Cortex of kidney (tissue), 1 donor: ENCODE measurements at places on chromosomes 4 and X.

DNA sequence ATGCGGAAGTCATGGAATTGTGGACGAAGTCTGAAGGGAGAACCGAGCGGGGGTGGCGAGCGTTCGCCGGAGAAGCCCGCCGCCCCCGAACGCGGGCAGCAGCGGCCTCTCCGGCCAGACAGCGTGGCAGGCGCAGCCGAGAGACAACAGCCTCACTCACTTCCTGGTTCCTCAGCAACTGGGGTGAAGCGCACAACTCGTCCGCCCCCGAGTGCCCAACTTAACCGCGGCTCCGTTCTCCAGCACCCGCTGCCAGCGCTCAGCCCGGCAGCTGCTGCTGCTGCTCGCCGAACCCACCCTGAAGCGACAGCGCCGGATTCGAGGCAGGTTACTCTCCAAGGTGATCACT, 68.0 kb downstream of the NOCT start:
- no peak for DNase-seq

- DNase-seq, result no peak
These were observed 200.3 kb upstream of the TENM3 start for GRCh38 chr4:182042945-182043344.

DNA sequence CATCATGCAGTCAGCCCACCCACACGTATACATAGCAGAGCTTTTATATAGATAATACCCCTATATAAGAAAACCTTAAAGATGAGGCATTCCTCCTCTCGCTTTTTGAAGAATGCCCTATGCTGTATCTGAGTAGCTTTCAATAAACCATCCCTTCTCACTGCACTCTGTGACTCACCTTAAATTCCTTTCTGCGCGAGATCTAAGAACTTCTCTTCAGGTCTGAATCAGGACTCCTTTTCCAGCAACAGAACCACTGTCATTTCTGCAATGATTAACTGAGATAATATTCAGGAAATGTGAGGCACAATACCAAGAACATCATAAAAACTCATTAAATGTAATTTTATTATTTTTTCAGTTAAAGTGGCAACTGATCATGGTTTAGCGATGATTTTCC, 76.4 kb upstream of the DCLK2 start:
- DNase-seq, result no peak

GRCh38 chr4:187212446-187213080, 488.9 kb upstream of the FAT1 start:
- no peak for DNase-seq

GRCh38 chrX:15678339-15678738, 13.7 kb upstream of the CLTRN start:
- DNase-seq, result no peak

DNA sequence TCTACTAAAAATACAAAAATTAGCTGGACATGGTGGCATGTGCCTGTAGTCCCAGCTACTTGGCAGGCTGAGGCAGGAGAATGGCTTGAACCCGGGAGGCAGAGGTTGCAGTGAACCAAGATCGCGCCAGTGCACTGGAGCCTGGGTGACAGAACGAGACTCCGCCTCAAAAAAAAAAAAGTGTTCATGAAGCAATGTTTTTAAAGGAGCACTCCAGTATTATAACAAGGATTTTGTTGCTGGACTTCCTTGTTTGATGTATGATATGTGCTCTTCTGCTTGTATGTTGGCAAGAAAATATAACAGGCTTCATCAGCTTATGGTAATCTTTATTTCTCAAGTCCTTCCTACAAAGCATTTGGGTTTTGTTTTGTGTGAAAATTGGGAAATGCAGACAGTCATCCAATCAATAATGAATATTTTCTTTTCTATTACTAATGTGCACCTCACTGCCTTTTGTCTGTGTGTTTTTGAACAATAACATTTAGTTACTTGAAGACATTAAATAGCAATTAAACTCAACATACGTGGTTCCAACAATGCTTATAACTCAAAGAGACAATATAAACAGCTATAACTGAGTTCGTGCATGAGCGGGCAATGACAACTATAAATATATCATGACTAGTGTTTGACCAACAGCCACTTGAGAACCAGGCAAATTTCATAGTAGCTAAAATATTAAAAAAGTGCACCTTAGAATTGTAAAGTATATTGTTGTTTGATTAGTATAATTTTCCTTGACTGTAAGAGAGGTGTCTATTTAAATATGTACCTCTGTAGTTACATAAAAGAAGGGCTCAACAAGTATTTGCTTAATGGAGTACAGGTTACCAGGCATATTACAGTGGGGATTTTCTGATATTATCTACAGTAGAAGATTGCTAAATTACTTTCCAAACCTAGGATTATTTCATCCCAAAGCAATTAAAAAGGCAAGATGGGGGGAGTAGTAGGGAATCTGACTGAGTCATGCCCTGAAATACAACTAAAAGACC, 210.7 kb downstream of the PPP3CA start:
- DNase-seq, result no peak

- DNase-seq, result no peak
These were observed 4.2 kb upstream of the PKD2 start for GRCh38 chr4:88003261-88003660.

DNA sequence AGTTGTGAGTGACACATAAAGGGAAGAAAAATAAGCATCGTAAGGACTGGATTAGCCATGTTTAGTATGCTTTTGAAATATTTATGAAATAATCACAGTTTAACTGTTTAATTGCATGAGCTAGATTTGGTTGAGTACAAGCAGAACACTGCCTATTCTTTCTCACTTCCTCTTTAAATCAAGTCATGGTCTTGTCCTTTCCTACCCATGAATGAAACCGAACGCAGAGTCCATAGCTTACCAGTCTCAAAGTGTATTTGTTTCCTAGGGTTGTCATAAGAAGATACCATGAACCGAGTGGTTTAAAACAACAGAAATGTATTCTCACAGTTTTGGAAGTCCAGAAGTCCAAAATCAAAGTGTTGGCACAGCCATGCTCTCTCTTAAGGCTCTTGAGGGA, 684.0 kb upstream of the MAGEB2 start:
- DNase-seq, result no peak

DNA sequence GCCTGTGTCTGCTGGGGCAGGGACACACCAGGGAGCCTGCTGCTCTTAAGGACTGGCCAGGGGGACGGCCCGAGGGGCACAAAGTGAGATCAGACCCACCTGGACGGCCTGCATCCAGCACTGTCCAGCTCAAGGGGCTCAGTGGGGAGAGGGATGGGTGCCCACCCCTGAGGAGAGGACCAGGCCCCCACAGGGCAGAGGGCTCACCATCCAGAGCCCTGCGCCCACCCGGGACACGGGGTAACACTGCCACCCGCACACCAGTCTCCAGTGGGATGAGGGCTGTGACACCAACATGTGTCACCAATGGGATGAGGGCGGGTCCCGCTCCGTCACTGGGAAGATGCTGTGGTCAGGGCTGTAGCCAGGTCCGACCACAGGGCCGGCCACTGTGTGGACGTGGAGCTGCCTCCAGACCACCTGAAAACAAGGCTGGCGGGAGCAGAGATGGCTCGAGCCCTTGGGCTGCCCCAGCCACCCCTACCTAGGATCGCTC, 13.2 kb downstream of the DGKQ start:
- DNase-seq, result no peak

- no peak for DNase-seq
These were observed 40.2 kb upstream of the CRMP1 start for GRCh38 chr4:5933116-5933515.

GRCh38 chr4:141571362-141571761, 65.0 kb upstream of the IL15 start:
- DNase-seq, result no peak

GRCh38 chr4:7335344-7336066, 99.2 kb downstream of the PSAPL1 start:
- DNase-seq, result no peak

DNA sequence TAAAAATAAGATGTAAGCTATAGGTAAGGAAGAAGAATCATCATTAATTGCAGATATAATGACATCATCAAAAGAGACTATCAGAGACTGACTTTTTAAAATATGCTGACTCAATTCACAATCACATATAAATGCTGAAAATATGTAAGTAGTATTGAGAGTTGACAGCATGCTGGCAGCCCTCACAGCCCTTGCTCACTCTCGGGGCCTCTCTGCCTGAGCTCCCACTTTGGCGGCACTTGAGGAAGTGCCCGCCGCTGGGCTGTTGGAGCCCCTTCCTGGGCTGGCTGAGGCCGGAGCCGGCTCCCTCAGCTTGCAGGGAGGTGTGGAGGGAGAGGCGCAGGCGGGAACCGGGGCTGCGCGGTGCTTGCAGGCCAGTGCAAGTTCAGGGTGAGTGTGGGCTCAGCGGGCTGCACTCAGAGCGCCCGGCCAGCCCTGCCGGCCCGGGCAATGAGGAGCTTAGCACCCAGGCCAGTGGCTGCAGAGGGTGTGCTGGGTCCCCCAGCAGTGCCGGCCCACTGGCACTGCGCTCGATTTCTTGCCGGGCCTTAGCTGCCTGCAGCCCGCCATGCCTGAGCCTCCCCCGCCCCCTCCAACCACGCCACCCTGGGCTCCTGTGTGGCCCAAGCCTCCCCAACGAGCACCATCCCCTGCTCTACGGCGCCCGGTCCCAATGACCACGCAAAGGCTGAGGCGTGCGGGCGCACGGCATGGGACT, 68.9 kb downstream of the RAB28 start:
- DNase-seq, result no peak

DNA sequence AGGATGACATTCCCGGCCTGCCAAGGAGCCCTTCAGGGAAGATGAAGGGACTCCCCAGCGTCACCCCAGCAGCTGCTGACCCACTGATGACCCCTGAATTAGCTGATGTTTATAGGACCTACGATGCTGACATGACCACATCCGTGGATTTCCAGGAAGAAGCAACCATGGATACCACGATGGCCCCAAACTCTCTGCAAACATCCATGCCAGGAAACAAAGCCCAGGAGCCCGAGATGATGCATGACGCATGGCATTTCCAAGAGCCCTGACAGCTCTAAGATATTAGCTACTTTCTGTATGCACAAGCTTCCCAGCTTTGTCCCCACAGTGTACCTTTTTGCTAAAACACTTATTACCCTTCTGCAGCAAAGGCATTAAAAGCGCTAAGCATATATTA, 14.4 kb downstream of the AMBN start:
- no peak for DNase-seq

DNA sequence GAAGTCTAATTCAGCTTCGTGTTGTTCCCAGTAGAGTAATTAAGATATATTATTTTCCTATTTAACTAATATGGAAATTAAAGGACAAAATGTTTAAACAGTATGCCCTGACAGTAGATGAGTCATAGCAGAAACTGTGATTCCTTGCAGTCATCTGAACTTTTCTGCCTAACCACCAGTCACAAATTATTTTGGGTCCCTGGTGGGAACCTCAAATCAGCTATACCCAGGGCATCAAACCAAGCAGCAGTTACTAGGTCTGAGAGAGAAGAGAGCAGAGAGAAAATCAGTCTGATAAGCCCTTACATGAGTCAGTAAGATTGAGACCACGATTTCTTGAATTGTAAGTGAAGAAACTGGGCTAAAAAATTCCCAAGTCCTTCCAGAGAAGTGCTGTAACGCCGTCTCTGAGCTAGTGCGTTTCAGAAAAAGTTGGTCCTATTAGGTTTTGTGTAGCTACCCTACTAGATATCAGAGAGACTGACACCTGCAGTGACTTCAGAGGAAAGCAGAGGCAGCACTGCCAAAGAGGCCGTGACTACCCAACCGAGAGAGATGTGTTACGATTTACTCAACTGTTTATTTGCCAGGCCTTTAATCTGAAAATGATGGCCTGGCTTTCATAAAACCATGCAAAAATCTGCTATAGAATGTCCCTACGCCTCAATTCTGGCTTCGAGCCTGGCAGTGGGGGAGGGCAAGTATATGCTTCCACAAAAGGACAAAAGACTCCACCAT, 21.7 kb upstream of the GPM6A start:
- DNase-seq, result no peak
